ENCODE measurements at places on chromosomes 12 and 14. TPM values are rescaled to one million over a fixed set of nuclear protein-coding genes. Genes with fewer than 3 reads are reported as not detected.

DNA sequence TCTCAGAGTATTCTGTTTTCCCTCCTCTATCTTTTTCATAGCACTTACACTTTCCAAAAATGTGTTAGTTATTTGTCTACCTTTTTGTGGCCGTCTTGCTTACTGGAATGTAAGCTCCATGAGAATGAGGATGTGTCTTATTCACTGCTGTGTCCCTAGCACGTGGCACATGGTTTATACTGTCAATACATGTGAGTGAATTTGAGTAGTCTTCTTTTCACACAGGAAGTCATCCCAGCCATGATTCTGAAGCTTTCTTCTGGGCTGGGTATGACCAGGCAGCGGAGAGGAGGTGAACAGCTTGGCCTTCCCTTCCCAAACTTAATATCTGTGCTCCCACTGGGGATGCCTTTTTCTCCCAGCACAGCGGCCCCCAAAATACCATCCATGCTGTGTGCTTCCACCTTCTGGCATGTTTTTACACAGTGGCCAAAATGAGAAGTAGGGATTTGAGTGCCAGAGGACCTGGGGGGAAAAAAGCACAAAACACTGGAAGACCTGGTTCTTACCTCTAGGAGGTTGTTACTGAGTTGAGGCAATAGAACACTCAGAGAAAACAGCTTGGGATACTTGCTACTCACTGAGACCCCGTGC lies 10.3 kb downstream of the PLEKHG3 start:
- DNase-seq: no peak

GRCh38 chr12:1350055-1350933 lies 244.1 kb downstream of the FBXL14 start:
- peak; percentile 69 for DNase-seq

BDKRB2 gene
- total RNA-seq: 7.4 TPM

DNA sequence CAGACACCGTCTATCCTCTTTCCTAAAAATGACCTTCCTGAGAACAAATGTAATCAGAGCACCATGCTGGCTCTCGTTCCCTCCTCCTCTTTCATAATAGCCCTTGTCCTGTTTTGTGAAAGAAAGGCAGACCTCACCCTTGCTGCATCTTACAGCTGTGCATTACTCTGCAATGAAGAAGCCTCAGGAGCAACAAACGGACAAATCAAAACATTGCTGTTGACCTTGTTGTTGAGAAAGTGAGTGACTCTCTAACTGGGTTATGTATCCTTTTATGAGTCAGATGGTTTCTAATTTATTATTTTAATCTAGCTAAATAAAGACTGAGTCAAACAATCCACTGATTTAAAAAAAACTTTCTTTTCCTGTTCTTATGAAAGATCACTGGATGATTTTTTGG lies 180.9 kb downstream of the RPS29 start:
- peak; percentile 55 for DNase-seq

- no peak for DNase-seq
Measured at GRCh38 chr14:76293221-76293620, 82.7 kb upstream of the ESRRB start.

CRIP2 gene
- 32.9 TPM for total RNA-seq

- DNase-seq: peak; percentile 57
Measured at GRCh38 chr12:64085996-64086395, 136.1 kb downstream of the KICS2 start.

DNA sequence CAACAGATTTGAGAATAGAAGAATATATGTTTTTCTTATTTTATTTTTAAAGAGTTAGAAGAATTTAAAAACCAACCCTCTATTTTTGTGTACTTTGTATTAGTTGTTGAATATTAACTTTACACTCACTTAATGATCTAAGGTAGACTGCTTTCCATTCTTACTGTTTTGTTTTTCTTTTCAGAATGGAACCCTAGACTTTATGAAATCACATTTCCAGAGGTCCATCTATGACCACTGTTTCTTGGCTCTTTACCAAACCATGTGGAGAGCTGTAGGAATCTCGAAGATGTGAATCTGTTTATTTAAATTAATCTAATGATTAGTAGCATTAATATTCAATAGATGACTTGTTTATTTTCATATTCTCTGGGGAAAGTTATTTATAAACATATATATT lies 7.2 kb upstream of the PIK3C2G start:
- no peak for DNase-seq

DNA sequence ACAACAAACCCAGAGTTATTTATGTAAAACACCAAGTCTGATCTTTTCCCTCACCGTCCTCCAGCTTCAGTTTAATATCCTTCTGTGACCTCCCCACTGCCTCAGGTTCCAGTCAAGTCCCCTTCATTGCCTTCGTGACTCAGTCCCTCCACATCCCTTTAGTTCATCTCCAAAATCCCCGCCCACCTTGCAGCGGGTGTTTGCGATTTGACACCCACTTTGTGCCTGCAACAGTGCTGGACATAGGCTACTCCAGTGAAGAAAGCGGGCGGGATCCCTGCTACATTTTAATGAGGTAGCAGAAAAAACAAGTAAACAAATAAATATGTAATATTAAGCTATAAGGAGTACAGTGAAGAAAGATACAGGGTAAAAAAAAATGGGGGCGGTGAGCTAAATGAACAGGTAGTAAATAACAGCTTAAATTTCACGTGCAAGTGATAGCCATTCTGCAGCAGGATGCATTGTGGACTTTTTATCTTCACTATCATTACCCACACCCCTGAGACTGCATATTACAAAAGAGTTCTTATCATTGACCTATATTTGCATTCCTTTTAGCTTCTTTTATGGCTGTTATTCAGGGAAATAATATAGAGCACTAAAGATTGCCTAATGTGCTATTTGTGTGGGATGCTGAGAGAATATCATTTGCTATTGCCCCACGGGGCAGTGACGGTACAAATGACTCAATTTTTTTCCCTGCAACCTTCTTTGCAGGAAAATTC lies 222.8 kb upstream of the NUDT4 start:
- DNase-seq: peak; percentile 33

KRT85 gene
- not detected for total RNA-seq

GRCh38 chr14:67734675-67735074 lies 33.0 kb downstream of the RDH12 start:
- peak; percentile 20 for DNase-seq

ARHGAP5 gene
- 85.4 TPM for total RNA-seq

DNA sequence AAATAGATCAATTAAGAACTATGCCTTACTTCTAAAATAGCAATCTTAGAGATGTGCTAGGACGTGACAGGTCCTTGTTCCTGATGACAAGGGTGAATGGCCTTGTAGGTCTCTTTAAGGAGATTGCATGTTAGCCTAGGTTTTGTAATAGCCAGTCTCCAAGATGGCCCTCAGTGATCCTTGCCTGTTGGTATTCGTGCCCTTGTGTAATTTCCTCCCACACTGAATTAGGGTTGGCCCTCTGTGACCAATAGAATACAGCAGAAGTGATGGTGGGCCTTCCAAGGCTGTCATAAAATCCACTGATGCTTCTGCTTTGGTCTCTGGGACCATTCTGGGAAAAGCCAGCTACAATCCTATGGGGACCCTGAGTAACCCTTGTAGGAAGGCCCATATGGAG lies 38.2 kb upstream of the SNX6 start:
- DNase-seq: no peak

- DNase-seq: no peak
Measured at GRCh38 chr12:5280086-5280485, 151.8 kb upstream of the NTF3 start.

- DNase-seq: no peak
Measured at GRCh38 chr14:58537004-58537403, 100.8 kb upstream of the DACT1 start.

GRCh38 chr12:50440288-50440687 lies 39.6 kb downstream of the LARP4 start:
- DNase-seq: no peak

SNAPC1 gene
- 22.9 TPM for total RNA-seq

ADAM21 gene
- 0.25 TPM for total RNA-seq

DNA sequence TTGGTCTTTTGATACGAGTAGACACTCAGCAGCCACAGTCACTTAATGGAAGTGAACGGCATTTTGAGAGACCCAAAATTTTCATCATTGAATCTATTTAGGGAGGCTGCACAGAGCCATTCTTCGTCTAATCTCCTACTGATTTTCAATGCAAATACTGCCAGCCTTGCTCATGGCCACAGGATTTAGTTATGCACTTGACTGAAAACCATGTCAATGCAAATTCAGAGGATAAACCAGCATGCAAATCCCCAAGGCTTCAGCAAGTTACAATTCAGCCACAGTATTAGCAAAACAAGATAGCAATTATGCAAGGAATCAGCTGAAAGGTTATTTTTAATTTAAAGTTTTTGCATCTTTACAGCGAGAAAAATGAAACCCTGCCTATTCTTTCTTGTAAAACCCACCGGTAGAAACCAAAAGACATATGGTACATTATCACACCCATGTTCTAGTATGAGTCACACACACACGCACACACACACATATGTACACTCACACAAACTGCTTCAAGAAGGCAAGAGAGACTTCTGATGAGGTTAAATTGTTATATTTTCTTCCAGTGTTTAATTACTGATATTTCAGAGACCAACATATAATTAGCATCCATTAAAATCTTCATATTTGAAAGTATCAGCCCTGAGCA lies 985.3 kb upstream of the FLRT2 start:
- no peak for DNase-seq

DNA sequence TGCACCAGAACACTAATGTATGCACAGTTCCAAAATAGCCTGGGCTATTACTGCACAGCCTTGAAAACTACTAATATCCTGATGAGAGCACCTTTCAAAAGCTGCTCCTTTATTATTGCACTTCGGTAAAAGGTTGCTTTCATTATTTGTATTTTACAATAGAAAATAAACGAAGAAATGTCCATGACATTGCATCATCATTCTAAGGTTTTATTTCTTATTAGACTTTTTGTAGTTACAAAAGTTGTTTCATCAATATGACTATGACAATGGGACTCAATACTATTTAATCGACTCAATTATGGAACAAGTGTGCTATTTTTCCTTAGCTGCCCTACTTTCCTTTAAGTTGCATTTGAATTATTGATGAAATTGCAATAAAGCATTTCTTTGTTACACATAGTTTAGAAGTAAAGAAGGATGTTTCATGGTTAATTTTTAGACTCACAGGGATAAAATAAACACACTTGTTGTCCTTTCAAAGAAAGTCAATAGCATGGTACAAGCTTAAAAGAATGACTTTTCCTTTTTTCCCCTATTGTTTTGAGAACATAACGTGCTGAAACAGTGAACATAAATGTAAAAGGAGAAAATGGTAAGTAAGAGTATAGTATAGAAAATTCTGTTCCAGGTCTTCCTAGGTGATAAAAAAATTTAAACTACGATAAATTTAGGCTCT lies 407.6 kb downstream of the BCAT1 start:
- no peak for DNase-seq

- DNase-seq: peak; percentile 92
Measured at GRCh38 chr12:27179400-27180214, 64.5 kb upstream of the STK38L start.

DNA sequence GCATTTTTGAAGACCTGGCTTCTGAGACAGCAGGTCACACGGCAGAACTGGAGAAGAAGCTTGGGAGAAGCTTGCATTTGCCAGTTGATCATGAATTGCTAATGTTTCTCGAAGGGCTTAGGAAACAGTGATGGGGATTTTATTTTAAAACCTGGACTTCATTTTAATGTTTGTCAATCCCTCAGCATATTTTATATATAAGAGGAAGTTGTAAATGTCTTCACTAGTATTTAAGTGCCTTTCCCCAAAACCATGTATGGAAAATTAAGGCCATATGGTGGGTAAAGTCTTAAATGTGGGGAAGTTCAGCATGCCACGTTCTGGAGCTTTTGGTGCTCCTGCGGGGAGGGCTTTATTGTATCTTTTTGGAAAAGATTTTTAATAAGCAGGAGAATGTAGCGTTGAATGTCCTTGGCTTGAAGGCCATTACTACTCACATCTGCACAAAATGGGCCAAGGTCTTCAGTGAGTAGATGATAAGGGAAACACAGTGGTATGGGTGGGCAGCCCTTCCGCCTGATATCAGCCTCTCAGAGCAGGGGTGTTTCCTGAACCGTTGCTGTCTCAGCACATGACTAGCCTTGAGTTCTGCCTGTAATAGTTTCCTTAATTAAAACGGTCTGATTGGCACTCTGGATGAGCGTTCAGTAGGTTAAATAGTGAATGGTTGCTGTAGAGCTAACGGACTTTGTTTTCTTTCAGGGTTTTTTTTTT lies 511.4 kb downstream of the PCNX1 start:
- no peak for DNase-seq

- no peak for DNase-seq
Measured at GRCh38 chr12:53722450-53723041, 4.7 kb downstream of the CALCOCO1 start.

DNA sequence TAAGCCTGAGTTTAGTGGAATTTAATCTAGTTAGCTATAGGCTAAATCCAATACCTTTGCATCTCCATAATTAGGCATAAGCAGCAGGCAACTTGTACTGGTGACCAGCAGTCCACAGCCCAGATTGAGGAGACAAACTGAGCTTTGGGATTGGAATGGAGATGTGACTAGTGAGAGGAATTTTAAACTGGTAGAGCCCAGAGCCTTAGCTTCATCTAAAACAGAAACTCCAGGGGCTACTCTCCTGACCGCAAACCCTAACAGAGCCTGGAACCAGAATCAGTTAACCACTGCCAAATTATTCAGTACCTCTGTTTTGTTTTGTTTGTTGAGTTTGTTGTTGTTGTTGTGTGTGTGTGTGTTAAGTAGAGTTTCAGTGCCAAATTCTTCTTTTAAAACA lies 53.2 kb downstream of the TSPAN19 start:
- DNase-seq: no peak

SSPN gene
- total RNA-seq: 9.3 TPM

- DNase-seq: no peak
Measured at GRCh38 chr14:77980475-77981321, 180.8 kb downstream of the ADCK1 start.

DNA sequence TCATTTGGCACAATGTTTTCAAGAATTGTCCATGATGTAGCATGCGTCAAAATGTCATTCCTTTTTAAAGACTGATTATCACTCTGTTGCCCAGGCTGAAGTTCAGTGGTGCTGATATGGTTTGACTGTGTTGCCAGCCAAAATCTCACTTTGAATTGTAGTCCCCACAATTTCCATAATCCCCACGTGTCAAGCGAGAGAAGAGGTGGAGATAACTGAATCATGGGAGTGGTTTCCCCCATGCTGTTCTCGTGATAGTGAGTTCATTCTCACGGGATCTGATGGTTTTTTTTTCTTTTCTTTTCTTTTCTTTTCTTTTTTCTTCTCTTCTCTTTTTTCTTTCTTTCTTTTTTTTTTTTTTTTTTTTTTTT lies 21.8 kb upstream of the LRRK2 start:
- no peak for DNase-seq

SRRM4 gene
- not detected for total RNA-seq

- DNase-seq: peak; percentile 42
Measured at GRCh38 chr12:11862798-11863197, 207.9 kb upstream of the BCL2L14 start.

PIWIL1 gene
- total RNA-seq: not detected

- DNase-seq: no peak
Measured at GRCh38 chr12:104938371-104938770, 19.7 kb downstream of the SLC41A2 start.

GRCh38 chr14:83071888-83072501 lies 1538.3 kb upstream of the SEL1L start:
- DNase-seq: no peak

- DNase-seq: no peak
Measured at GRCh38 chr14:103627073-103628025, 1.7 kb upstream of the KLC1 start.

All from fibroblast of the aortic adventitia (primary cell).